ENCODE measurements at places on chromosomes 3 and 15.

DNA sequence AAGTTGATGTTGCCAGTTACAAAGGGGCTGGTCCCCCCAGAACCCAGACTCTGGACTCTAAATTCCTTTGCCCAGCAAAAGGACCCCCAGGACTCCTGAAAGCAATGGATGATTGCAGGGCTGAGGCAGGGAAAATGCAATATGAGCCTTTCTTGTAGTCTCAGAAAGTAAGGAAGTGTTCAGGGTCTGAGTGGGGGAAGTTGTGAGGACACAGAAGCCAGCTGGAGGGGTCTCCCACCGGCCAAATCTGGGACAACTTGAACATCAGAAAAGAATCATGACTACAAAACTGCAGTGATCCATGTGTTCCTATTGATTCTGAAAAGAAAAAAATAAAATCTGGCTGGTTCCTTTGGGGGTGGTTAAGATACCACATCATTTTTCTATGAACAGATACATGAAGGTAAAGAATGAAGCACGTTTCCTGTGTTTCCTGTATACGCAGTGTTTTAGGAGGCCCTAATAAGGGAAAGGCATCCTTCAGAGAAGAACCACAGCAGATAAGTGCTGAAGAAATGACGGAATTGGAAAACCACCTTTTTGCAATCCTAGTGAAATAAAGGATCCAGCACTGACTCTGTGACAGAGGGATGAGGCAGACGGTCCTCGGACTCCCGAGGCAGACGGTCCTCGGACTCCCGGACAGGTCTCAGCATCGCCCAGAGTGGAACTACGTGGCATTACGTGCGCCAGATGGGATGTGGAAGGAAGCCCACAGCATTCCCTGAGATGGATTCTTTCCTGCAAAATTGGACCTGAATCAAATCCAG lies 22.2 kb upstream of the GRIP2 start:
- no peak for DNase-seq

DNA sequence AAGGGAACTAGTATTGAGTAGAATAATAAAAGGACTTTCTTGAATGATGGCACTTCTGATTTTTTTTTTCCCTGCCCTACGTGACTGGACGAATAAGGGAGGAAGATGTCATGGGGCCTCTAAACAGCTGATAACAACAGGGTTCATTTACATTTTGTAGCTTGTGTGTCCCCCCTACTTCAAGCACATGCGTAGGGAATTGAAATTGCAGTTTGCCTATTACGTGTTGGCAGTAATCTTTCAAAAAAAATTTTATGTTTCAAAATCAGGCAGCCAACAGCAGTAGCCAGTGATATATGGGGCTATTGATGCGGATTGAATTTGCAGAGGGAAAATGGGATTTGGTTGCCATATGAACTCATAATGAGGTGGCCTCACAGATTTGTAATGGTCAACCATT lies 58.7 kb downstream of the PTPRG start:
- no peak for DNase-seq

DNA sequence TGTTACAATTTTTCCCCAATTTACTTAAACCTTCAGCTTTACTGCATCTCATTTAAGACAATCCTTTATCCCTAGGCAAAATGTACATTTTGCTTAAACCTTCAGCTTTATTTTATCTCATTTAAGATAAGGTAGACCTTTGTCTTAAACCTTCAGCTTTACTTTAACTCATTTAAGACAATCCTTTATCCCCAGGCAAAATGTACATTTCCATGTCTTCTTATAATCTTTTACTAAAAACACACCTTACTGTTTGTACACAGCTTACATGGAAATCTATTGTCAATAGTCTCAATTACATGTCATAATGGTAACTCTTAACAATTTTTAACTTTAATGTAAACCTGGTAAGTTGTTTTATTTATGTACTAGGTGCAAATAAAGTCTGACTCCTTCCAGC lies 58.7 kb upstream of the MKRN3 start:
- DNase-seq = no peak

DNA sequence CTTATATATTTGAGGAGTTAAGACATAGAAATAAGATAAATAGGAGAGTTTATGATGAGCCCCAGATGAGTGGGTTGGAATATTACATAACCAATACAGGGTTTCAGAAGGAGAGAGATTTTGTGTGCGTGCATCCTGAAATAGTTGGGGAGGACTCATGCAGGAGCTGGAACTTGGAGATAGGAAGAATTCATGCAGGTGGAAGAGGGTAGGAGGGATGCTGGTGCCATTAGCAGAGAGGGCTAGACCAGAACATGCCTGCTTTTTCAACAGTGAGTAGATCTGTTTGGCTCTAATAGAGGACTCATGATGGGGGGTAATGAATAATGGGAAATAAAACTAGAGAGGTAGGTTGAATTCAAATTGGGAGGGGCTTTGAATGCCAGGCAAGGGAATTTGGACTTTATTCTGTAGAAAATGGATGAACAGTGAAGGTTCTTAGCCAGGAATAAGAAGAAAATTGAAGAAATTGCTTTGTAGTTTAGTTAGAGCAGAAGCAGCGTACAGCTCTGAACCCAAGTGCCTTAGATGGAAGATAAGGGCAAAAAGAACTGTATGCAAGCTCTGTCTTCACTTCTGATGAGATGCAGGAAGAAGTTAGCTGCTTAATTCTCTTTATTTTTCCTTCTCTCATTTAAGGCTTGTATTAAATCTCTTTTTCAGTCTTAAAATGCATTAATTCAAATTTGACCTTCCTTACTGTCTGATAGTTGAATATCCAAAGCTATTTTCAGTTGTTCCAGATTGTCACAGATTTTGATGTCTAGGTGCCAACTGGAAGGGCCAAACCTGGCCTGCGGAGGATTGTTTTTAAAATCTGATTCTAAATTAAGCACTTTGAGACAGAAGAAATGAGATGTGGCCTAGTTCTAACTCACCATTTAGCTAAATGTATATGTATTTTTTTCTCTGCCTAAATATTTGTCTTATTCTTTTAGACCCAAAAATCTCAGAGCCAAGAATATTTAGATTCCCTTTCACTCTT lies 86.3 kb downstream of the PPM1L start:
- DNase-seq = no peak

- no peak for DNase-seq
These were observed 32.5 kb downstream of the NME9 start for GRCh38 chr3:138297059-138297607.

DNA sequence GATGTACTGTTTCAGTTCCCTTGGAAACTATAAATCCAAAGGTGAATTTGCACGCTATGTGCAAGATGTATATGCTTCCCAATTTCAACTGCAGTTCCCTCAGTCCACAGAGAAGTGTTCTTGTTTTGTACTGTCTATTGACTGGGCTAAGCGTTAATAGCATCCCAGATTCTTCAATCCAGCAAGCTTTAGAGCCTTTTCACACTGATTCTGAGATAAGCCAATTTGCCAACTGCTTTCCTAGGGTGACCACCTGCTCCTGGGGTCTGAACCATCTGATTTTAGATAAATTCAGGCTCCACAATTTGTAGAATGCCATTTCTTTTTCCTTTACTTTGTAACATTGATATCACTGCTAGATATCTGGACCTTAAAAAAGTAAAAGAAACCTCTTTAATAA lies 340.1 kb downstream of the PTPRG start:
- no peak for DNase-seq

DNA sequence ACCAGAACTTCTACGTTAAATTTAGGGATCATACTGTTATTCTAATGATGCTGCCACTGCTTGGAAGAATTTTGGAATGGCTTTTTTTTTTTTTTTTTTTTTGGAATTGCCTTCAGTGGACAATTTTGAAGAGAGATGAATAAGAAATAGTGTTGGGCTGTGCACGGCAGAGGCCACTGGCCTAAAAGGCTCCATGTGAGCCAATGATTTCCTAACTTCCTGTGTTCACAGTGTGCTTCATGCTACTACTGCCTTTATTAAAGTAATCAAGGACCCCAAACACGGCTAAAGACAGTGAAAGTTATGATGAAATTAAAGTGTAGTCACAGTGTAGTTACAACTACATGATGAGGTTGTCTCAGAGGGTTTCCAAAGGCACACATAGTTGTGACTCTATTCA lies 100.8 kb upstream of the TNFAIP8L3 start:
- no peak for DNase-seq

All from suppressor macrophage (primary cell).